ENCODE measurements at places on chromosomes 11 and 22.

- DNase-seq: no peak
Measured at GRCh38 chr11:7031471-7031871, 11.2 kb downstream of the NLRP14 start.

DNA sequence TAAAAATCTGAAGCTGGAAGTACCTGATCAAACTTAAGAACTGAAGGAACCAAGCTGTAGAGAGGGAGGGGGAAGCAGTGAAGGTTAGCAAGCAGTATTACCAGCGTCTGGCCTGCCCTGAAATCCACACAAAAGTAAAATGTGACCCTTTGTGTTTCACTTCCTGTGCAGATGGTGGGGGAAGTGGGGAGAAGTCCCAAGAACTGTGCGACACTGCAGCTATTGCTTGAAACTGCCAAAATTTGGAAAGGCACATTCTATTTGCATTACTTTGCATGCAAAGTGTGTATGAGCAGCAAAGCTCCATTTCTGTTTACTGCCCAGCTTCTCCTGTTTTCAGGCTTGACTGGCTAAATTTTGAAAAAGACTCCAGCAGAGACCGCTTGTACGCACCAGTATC lies 72.1 kb upstream of the BMAL1 start:
- no peak for DNase-seq

DNA sequence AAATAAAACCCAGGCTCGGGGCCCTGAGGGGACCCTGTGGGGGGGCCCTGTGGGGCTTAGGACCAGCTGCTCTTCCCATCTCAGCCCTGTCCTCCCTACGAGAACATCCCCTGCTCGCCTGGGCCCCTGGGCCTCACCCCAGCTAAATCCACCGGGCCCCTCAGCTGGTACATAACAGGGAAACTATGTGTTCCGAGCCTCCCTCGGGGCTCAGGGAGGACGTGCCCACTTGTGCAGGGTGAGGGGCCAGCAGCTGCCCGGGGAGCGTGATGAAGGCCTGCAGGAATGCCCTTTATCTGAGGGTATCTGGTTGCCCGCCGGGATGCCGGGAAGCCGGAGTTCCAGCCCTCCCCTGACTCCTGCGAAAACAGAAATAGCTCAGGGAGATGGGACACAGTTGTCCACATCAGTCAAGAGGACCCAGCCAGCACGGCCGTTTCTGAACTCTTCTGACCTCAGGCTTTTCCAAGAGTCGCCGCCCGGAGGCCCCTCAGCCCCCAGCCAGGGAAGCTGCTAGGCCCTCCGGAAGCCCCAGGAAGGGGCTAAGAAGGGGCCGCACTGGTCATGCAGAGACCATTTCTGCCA lies 20.6 kb downstream of the MRPL23 start:
- DNase-seq: no peak

GRCh38 chr11:114197799-114198500 lies 98.2 kb upstream of the NNMT start:
- no peak for DNase-seq

- no peak for DNase-seq
Measured at GRCh38 chr11:11512090-11512489, 109.7 kb downstream of the GALNT18 start.

DNA sequence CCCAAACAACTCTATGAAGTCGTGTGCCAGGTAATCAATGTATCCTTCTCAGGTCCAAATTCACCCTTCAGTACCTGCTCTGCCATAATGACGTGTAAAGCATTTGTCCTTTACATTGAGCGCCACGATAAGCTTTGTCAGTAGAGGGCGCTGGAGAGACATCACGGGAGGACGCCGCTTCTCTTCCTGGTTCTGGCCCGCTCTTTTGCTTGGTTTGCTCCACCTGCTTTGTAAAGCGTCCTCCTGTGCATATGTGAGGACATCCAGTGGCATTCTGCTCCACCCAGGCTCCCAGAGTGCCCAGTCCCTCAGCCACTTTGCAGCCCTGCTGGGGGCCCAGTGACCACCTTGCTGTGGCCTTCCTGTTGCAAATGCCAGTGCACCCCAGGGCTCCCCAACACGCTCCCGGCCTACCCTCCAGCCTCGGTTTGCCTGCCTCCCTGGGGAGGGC lies 61.1 kb downstream of the WT1 start:
- no peak for DNase-seq

- DNase-seq: no peak
Measured at GRCh38 chr22:33451866-33452469, 393.8 kb upstream of the SYN3 start.

DNA sequence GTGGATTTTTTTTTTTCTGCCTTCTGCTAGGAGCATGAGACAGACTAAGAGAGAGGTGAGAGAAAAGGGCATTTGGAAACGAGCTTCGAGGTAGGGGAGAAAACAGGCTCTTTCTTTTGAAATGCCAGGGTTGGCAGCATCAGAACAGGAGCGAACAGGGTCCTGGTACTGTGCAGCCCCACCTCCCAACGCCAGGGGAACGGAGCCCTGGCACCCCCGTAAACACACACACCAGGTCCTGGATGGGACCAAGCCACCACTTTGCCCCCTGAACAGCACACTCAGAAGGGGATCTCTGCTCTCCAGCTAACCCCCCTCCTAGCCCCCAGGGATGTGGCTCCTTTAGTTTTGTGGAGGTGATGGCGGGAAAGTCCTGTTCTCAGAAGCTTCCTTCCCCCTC lies 127.1 kb downstream of the CTTN start:
- DNase-seq: no peak

All from stimulated activated CD8-positive, alpha-beta memory T cell treated with anti-CD3 and anti-CD28 coated beads, Interleukin-7, amount 100 ng/mL, for 4 hours (primary cell).